ENCODE measurements at places on chromosomes 11 and 22.

- no peak for DNase-seq
Measured at GRCh38 chr22:17774206-17774925, at the start of gene BID. TSS of gene BID (minus strand) at chr22:17774469. CDS start at chr22:17750116, 24,353 bp downstream.

- no peak for DNase-seq
Measured at GRCh38 chr11:35664977-35665441, 2.4 kb downstream of the TRIM44 start.

DNA sequence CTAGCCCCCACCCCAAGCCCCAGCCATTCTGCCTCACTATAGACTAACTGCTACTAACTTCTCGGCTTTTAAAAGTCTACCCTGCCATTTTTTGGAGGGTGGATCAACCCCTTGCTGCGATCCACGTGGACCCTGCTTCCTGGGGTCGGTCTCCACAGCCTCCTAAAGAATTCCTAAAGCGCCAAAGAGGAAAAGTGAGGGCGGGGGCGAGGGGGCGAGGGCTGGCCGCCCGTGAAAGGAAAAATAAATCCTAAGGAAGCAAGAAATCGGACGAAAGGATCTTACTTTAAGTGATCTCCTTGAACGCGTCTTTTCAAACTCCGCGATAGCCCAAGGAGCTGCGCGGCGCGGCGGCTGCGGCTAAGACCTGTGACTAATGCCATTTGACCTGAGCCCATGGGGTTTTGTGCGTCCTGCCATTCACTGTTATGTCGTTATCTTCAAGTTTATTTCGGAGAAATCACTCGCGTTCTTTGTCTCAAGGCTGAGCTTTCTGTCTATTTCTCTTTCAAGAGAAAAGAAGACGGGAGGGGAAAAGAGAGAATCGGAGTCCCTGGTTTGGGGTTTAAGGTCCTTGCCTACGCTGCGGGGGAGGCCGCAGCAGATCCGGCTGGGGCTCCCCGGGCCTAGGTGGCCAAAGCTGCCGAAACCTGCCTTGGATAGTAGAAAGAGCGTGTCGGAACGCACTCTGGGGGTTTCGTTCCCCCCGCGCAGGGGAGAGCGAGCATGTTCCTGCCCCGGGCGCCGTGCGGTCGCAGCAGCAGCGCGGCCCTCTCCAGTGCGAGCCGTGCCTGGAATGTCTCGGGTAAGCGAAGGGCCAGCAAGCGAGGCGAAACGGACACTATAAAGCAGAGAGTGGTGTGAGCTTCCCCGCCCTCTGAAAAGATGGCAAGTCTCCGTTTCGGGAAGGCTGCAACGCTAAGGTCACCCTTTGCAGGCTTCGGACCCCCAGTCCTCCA is 2.8 kb upstream of the DBX1 start:
- no peak for DNase-seq

DNA sequence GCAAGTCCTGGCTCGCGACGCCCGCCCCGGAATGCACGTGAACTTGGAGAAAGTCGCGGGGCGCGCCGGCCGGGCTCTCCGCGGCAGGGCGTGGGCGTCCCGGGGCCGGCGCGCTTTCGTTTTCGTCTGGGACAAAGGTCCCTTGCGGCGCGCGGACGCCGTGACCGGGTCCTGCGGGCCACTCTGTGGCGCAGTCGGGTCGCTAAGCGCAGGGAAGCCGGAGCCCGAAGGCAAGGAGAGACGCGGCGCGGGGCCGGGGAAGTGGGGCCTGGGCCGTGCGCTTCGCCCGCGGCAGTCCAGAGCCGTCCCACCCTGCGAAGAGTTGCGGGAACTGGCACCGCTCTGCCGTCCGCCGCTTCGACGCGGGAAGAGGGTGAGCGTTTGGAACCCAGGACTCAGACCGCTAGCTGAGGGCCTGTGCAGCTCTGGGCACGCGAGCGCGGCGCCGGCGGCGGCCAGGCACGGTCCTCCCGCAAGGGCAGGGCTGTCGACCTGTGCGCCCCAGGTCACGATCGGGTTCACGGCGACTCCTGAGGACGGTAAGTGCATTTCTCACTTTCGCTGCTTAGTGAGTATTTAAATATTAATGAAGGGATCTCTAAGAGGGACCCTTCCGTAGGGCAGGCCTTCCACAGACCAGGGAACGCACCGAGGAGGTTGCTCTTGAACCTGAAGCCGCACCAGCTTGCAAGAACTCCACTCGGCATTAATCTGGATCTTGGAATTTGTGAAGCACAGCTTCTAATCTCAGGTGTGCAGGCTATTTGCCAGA is 78.0 kb upstream of the PPARA start:
- no peak for DNase-seq

- no peak for DNase-seq
Measured at GRCh38 chr22:29116397-29117123, 43.7 kb downstream of the KREMEN1 start.

DNA sequence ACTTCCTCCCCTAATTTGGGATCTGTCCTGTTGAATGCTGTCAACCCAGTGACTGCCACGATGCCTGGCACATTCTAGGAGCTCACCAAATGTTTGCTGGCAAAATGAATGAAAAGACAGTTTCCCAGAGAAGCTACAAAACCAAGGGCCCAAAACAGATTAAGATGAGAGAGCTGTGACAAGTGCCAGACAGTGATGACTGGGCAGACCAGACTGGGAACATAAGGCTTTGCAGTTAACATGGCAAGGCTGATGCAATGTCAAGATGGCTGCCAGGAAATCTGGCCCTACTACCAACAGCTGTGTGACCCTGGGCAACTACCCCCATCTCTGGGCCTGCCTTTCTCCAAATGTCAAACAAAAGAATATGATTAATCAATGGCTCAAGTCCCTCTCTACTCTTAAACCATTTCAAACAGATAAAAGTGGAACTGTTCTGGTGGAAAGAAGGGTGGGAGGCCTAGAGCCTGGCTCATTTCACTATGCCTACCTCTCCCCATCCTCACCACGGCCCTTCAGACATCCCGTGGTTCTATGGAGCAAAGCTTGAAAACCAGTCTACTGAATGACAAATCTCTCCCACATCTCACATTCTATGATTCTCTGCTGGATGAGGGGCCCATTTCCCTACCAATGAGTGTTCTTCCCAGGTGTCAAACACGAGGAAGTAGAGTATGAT is 12.8 kb downstream of the AP1B1 start:
- DNase-seq: no peak

DNA sequence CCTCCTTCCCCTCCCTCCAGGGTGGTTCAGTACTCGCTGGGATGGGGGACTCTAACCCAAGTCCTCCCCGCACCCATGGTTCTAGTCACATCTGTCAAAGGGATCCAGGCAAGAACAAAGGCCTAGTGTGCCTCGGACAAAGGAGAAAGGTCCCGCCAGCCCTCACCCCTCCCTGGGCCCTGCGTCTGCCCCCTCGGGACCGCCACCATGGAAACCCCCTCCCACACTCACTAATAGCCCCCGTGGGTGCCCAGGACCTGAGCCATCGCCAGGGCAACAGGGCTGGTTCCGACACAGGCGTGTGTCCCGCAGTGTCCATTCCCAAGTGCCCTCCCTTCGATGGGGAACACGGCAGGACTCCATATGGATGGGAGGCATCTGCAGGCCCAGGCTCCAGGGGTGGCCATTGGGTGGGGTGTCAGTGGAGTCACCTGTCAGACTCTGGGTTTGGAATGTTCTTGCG is 5.1 kb upstream of the CARNS1 start:
- no peak for DNase-seq

- DNase-seq: no peak
Measured at GRCh38 chr11:93736129-93736528, 5.2 kb downstream of the TAF1D start.

- DNase-seq: no peak
Measured at GRCh38 chr11:93432247-93432646, 101.7 kb downstream of the DEUP1 start.

- no peak for DNase-seq
Measured at GRCh38 chr22:18078329-18079041, 695 bp downstream of the PEX26 start.

DNA sequence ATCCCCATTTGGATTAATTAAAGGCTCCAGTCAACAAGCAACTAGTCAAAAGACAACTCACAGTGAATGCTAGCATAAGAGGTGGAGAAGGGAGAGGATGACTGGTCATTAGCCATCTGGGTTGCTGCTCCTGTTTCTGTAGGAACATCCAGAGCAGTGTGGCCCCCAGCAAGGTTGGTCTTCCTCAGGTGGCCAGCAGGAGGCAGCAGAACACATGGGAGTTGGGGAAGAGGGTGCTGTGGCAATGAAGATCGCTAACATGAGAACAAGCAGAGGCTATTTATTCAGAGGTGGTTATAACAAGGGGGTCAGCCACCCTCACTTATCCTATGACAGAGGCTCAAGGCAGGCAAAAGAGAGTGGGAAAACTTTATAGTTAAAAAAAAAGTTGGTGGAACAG is 21.3 kb downstream of the IZUMO1R start:
- DNase-seq: no peak

GRCh38 chr22:25736378-25737011 is 5.5 kb upstream of the MYO18B start:
- no peak for DNase-seq

DNA sequence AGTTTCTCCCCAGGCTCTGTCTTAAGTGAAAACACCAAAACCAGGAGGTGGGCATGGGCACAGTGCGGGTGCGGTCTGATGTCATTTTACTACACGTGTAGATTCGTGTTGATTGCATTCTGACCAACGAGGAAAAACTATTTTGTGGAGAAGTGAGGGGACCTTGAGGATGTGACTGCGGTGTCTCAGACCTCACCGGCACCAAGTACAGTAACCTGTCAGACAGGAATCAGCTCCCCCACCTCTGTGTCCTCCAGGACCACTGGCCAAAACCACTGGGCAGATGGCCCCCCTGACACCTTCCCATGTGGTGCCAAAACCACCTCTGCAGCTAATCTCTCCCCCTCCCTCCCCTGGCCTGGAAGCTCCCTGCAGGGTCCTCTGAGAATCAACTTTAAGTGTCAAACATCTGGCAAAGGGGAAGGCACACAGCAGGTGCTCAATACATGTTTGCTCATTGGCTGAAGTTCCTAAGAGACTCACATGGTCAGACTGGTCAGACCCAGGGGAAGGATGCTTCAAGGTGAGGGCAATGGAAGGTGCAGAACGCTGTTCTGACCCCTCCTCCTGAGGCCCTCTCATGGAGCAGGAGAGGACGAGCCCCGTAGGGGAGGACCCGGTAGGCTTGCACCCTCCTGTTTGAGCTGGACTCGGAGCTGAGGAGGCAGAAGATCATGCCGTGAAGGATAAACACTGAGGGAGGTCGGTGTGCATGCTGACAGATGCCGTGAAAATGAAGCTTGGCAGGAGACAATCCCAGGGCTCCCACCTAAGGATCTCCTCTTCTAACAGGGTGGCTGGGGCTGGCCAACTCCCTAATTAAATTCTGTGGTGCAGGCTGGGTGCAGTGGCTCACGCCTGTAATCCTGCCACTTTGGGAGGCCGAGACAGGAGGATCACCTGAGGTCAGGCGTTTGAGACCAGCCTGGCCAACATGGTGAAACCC is 129.9 kb downstream of the MPPED1 start:
- DNase-seq: no peak

- no peak for DNase-seq
Measured at GRCh38 chr11:9169595-9170295, 78.3 kb upstream of the SCUBE2 start.

DNA sequence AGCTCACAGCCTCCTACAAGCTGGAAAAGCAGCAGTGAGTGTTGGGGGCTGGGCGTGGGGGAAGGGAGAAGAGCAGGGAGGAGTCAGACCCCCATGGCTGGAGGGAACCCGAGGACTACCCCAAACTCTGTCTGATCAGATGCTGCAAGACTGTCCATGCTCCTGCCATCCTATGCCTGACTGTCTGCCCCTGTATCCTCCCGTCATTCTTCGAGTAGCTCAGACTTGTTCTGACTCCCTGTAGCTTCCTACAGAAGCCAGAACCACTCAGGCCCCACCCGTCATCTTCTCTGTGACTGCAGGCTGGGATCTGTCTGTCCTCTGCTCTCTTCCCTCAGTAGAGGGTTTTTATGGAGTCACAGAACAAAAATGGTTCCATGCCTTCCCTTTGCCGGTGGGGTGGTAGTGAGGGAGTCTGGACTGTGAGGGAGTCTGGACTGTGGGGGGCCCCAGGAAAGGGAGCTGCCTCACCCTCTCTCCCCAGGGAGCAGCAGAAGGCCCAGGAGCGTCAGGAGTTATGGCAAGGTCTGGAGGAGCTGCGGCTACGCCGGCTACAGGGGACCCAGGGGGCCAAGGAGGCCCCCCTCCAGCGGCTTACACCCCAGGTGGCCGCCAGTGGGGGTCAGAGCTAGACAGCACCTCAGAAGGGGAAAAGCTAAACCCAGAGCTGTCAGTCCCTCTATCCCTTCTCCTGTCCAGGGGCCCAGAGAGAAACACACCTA is 2.3 kb downstream of the GPHA2 start:
- no peak for DNase-seq

- no peak for DNase-seq
Measured at GRCh38 chr11:67644042-67644441, 4.5 kb upstream of the TBX10 start.

DNA sequence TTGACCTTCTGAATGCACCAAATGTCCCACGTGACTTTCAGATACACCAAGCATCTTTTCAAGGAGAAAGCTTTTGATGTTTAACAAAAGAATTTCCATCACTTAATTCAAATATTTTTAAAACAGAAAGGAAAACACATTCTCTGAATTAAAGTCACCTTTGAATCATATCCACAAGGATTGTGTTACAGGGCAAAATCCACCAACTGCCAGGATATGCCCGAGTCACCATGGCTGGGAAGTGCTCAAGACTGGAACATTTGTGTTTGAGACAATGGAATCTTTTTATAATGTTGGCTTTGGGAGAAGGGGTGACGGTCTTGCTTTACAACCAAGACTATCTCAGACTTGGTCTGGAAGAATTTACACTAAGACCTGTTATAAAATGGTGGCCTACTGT is 40.8 kb downstream of the BID start:
- DNase-seq: no peak

DNA sequence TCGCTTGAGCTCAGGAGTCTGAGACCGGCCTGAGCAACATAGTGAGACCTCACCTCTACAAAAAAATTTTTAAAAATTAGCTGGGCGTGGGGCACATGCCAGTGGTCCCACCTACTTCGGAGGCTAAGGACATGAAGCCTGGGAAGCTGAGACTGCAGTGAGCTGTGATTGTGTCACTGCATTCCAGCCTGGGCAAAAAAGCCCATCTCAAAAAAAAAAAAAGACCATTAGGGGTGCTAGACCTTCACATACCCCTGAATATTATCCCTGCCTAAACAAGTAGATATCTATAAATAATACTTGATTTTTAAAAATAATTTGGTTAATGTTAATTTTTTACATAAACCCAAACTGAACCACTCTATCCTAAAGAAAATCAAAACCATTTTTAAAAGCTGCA is 24.2 kb downstream of the NUP98 start:
- DNase-seq: no peak

- DNase-seq: no peak
Measured at GRCh38 chr22:31537019-31537535, 40.7 kb downstream of the SFI1 start.

GRCh38 chr11:113698515-113698914 is 7.6 kb downstream of the TMPRSS5 start:
- no peak for DNase-seq

All from activated CD4-positive, CD25-positive, alpha-beta regulatory T cell treated with anti-CD3 and anti-CD28 coated beads, Interleukin-2, amount 50 U/mL, for 16 hours (primary cell).